ENCODE measurements at places on chromosomes 7 and 10. TPM values are rescaled to one million over a fixed set of nuclear protein-coding genes. Genes with fewer than 3 reads are reported as not detected.

DNA sequence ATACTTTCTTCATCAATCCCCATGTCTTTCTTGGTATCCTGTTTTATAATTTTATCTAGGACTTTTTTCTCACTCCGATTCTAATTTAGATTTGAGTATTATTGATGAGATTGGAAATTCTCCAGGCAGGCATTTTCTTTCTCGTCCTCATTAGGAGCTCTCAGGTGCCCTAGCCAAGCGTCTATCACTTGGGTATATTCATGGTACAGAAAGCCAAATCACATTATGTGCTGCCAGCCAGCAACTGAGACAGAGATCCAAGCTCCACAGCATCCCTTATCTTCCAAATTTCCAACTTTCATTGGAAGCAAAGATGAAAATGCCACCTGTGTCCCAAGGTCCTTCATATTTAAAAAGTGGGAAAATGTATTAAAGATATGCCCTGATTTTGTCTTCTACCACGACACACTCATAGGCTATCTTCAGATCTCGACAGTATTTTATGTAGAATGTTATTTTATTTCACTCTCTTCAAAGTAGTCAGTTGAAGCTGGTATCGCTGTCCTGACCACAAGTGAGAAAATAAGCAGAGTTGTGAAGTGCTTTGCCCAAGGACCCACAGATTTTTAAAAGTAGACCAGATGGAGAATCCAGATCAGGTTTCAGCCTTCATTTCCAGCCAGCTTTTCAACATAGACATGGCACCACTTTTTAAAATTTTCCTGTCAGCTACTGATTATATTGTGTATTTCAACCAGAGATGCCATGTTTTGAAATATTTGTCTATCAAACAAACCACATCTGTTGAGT lies 773.4 kb downstream of the CNTNAP2 start:
- DNase-seq, result no peak

GRCh38 chr7:71285571-71286145 lies 153.7 kb downstream of the GALNT17 start:
- DNase-seq, result no peak

DNA sequence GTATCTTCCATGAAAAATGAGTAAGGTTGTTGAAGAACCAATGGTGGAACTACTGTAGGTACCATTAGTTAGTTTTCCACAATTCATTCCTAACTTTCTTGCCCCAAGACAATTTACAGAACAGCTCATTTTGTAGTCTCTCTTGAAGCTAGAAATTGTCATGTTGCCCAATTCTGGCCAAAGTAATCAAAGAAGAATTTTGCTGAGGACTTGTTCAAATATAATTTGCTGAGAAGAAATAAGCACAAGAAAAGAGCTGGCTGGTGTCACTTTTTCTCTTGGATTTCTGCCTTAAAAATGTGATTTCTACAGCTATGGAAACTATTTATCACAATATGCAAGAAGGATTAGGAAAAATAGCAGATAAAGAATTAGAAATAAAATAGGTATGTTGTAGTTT lies 199.2 kb upstream of the SEMA3A start:
- DNase-seq, result no peak

- no peak for DNase-seq
Observed at GRCh38 chr7:122299624-122300210, 4.8 kb downstream of the FEZF1 start.

PI4K2A gene
- polyA plus RNA-seq, result 20.7 TPM

TRPV5 gene
- polyA plus RNA-seq, result 1.7 TPM

Data from renal pelvis (tissue), 12 donors.